Endothelial cell of coronary artery (primary cell): ENCODE measurements at places on chromosomes 11 and 22. TPM values are rescaled to one million over a fixed set of nuclear protein-coding genes. Genes with fewer than 3 reads are reported as not detected.

Gene ATG16L2
- total RNA-seq: 5.6 and 17.8 TPM in 2 replicates

Gene TMEM191B
- total RNA-seq: 0.36 and 0.47 TPM in 2 replicates

Gene LYVE1
- 0.19 and 0.54 TPM in 2 replicates for total RNA-seq

Gene GAB4
- under 0.01 TPM in 1 of 2 replicates, not detected in the other for total RNA-seq
